ENCODE measurements at places on chromosomes 5 and 9. TPM values are rescaled to one million over a fixed set of nuclear protein-coding genes. Genes with fewer than 3 reads are reported as not detected.

DNA sequence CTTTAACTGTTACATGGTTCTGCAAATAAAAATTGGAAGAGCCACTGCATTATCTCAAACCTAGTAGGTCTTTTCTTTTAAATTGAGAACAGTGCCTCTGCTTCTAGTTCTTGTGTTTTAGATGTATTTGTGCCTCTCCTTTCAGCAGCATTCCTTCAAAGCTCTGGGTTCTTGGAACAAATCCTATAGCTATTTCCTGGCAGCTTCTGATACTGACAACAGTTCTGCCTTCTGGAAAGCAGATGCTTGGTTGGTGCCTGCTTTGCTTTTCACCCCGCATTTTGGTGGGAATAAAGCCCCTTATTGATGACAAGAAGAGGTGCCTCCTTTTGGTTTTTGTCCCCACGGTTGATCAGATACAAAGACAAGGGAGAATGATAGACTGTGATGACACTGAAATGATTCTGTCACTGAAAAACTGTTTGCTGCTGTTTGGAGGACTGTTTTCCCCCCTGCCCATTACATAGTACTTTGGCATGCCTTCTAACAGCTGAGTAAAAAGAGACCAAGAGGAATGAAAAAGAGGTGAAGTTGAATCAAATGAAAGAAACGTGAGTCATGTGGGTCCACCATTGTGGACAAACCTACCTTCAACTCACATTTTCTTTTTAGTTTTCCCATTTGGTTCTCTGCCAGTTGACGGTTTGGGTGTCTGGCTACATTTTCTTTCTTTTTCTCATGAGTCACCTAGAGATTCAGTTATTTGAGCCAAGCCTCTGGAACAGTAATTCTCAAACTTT lies 5.6 kb downstream of the PTCD2 start:
- DNase-seq = no peak

MARVELD2 gene
- 1.1 TPM for total RNA-seq

GRCh38 chr9:88183798-88184495 lies 45.7 kb upstream of the SPATA31C2 start:
- DNase-seq = no peak

DNA sequence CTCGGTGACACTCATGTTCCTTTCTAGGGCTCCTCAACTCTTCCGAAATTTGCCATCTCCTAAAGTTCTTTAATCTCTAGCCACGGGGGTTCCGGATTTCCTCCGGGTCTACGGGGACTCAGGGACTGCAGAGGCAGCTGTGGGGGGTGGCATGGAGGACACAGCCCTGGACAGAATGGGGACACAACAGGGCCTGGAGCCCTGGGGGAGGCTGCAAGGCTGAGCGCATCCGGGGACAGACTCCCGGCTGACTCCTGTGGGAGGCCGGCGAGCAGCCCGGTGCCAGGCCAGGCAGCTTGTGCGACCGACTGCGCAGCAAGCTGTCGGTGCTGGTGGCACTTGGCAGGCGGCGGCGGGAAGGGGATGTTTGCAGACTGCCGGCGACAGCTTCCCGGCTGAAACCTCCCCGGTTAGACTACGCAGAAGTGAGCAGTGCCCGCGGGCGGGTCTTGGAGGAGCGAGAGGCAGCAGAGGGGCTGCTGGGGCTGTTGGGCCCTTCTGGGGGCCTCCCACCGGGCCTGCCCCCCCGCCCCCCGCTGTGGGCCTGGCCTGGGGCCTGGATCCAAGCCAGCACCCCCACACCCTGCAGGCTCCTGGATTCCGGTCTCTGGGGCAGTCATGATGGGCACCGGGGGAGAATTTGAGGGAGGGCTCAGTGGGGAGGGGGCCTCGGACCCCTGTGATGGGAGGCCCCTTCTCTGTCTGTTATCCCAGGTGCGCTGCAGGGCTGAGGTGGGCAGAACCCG lies 28.7 kb upstream of the UBAC1 start:
- DNase-seq = no peak

CAAP1 gene
- total RNA-seq = 12.3 TPM

GRCh38 chr5:93163010-93163663 lies 417.9 kb downstream of the NR2F1-AS1 start:
- DNase-seq = no peak

DNA sequence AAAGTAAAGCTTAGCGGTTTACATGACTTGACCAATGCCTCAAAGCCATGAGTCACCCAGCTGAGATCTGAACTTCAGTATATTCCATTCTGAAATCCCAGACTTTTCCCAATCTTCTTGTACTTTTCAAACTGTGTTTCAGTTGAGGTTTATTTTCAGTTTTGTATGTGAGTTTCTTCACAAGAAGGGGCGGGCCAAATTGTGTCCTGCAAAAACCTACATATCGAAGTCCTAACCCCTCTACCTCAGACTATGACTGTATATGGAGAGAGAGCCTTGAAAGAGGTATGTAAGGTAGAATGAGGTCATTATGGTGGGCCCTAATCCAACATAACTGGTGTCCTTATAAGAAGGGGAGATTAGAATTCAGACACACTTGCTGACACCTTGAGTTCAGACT lies 666 bp upstream of the TLR4 start:
- DNase-seq = no peak

BTNL8 gene
- 0.30 TPM for total RNA-seq

PCDHGC5 gene
- total RNA-seq = 2.8 TPM

GRCh38 chr5:41277476-41278245 lies 64.3 kb upstream of the C6 start:
- no peak for DNase-seq

FOXD4L5 gene
- total RNA-seq = 0.45 TPM

GRCh38 chr5:150801117-150801927 lies 22.8 kb downstream of the SMIM3 start:
- DNase-seq = no peak

MCTP1 gene
- total RNA-seq = 103 TPM

- DNase-seq = no peak
These were observed 20.0 kb downstream of the JMY start for GRCh38 chr5:79255786-79256557.

INSL4 gene
- not detected for total RNA-seq

- no peak for DNase-seq
These were observed 156.6 kb upstream of the DMRT1 start for GRCh38 chr9:684941-685340.

GRCh38 chr9:137972355-137972987 lies 94.9 kb downstream of the CACNA1B start:
- DNase-seq = no peak

DNA sequence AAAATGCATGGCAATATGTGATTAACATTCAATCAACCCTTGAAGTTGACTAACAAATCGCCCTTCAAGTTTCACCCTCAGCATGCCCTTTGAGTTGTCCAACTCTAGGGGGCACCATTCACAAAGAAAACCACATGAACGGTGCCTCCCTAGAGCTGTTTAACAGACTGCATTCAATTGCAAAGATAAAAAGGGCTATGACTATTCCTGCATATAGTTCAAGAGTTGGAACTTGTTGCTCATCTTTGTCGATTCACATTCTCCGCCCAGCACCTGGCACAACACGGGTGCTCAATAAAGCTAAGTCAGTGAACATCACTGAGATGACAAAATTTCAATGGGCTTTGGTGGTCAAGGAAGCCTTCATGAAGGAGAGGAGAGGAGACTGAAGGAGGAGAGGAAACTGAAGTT lies 69.6 kb upstream of the SLC30A5 start:
- no peak for DNase-seq

GRCh38 chr5:145341842-145342241 lies 493.3 kb downstream of the PRELID2 start:
- no peak for DNase-seq

TSLP gene
- 2.5 TPM for total RNA-seq

LCP2 gene
- total RNA-seq = 58.8 TPM

GRCh38 chr9:87606841-87607521 lies 109.3 kb downstream of the DAPK1 start:
- no peak for DNase-seq

DNA sequence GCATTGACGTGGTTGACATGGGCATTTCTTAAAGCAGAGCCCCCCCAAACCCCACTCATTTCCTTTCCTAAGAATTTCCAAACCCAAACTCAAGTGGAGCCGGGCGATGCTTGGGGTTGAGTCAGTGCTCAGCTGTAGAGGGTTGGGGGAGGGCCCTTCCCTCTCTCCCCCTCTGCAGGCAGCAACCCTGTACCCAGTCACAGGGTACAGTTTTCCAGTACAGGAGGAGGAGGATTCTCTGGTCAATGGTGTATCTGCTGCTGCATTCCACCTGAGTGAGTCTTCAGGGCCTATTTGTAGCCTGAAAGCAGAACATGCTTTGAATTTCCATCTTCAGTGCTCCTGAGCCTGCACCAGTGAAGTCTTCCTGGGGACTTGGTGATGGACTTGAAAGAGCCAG lies 55.8 kb downstream of the ENTREP1 start:
- DNase-seq = no peak

DNA sequence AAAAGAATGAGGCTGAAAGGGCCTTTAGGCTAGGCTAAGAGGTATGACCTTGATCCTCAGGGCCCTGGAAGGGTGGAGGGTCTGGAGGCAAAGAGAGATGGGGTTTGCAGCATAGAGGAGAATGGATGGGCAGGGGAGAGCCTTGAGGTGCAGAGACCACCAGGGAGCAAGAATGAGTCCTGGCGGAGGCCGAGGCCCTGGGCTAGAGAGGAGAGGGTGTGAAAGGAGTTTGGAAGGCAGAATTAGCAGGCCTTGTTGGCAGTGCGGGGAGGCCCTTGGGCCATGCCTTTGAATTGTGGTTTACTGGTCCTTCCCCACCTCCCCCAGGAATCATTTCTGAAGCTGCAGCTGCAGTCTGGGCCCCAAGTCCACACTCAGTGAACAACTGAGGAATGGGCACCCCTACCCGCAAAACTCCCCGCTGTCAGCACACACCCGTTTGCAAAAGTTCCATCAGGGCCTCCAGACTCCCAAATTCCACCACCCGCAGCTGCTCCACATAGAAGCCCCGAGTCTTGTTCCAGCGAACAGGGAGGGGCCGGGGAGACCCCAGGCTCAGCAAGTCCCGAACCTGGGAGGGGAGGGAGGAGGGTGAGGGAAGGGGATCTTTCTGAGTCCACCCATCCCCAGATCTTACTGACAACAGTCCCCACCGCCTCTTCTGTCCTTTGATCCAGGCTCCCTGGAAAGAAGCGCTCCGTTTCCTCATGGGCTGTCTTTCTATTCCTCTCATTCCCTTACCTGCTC lies 2.1 kb downstream of the KIF12 start:
- DNase-seq = no peak
